ENCODE measurements at places on chromosomes 16 and 17.
A peak's percentile ranks its signal among the peaks of the same experiment; 100 is the strongest.

DNA sequence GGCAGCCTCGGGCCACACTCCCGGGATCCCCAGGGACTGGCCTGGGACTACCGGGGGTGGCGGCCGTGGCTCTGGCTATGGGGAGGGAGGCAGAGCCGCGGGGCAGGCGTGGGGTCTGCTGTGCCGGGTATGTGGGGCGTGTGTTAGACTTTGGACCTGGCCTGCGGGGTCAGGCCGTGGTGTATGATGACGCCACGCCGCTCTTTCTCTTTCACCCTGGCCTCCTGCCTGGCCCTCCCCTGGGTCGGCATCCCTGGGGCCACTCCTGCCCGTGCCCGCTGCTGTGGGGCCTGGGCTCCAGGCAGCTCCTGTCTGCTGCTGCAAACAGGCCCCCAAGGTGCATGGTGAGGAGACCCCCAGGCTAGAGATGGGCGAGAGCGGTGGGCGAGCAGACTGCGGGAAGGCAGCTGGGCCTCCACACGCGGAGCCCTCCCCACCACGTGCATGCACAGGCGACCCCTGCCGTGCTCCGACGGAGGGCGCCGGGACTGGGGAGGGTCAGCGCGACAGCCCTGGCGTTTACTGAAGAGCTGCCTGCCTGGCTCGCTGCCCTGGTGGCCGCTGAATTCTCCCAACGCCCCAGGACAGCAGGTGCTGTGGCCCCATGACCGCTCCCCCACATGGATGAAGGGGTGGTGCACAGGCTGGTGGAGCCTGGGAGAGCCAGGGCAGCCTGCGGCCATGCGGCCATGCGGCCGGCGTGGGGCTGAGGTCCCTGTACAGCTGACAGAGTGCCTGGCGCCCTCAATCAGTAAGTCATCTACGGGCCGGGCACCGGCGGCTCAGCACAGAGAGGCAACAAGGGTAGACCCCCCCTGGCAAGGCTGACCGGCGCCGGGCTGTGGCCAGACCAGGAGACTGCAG lies 16.0 kb downstream of the CAPN15 start:
- peaks cover 4% of the 10 kb centered on the region for H3K4me1 ChIP-seq

DNA sequence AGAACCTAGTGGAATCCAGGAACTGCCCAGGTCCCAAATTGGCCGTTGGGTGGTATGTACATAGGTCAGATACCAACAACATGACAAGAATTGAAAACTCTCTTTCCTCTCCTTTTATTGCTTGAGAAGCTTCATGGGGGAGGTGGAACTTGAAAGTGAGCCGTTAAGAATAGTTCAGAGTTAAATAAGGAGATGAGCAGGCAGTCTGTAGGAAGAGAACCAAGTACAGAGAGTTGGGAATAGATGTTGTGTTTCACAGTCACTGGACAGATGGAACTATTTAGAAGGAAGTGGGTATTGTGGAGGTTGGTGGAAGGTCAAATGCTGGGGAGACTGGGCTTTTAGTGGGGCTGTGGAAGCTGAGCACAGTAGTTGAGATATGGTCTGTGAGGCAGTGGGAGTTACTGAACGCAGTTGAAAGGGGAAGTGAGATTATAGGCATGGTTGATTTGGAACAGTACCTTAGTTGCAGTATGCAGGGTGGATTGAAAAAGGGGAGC lies 26.4 kb downstream of the ARHGAP44 start:
- H3K36me3 ChIP-seq = no peaks in the 10 kb centered on the region
- H3K27me3 ChIP-seq = no peaks in the 10 kb centered on the region
- H3K4me3 ChIP-seq = peak overlapping the region; percentile 6
- peaks cover 13% of the 10 kb centered on the region for H3K4me1 ChIP-seq
- peak overlapping the region; percentile 42 for H3K27ac ChIP-seq

DNA sequence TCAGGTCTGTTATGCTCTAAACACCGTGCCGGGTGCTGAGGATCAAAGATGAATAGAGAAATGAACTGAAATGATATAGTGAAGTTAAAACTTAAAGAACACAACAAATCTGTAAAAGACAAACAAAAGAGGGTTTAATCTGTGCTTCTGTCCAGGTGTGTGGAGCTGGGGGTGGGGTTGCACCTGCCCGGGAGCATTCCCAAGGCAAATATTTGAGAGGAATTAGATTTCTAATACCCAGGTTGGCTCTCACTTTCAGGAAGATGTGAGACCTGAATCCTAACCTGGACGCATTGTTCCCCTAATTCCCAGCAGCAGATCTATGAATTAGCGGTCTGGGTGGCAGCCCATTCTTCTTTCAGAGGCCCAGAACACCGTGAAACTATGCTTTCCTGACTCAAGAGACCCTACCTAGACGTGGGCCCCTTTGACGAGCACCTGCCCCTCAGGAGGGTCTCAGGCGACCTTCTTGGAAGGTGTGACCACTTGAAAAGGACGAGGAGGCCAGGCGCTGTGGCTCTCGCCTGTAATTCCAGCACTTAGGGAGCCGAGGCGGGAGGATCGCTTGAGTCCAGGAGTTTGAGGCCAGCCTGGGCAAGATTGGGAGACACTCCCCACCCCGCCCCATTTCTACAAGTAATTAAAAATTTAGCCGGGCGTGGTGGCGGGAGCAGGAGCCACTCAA lies 677 bp upstream of the RANGRF start:
- DNase-seq = no peak
- no peaks in the 10 kb centered on the region for H3K27me3 ChIP-seq
- H3K27ac ChIP-seq = peak overlapping the region; percentile 99
- H3K4me1 ChIP-seq = peaks cover 33% of the 10 kb centered on the region

- H3K4me1 ChIP-seq = no peaks in the 10 kb centered on the region
- no peak overlapping the region for H3K4me3 ChIP-seq
- peak overlapping the region; percentile 27 for H3K27ac ChIP-seq
- no peak for DNase-seq
Observed at GRCh38 chr17:26962255-26963162, 331.4 kb upstream of the WSB1 start.

- peaks cover 18% of the 10 kb centered on the region for H3K36me3 ChIP-seq
- peaks cover 35% of the 10 kb centered on the region for H3K4me1 ChIP-seq
- no peak overlapping the region for H3K4me3 ChIP-seq
Observed at GRCh38 chr16:81633147-81633619, 145.9 kb upstream of the PLCG2 start.

DNA sequence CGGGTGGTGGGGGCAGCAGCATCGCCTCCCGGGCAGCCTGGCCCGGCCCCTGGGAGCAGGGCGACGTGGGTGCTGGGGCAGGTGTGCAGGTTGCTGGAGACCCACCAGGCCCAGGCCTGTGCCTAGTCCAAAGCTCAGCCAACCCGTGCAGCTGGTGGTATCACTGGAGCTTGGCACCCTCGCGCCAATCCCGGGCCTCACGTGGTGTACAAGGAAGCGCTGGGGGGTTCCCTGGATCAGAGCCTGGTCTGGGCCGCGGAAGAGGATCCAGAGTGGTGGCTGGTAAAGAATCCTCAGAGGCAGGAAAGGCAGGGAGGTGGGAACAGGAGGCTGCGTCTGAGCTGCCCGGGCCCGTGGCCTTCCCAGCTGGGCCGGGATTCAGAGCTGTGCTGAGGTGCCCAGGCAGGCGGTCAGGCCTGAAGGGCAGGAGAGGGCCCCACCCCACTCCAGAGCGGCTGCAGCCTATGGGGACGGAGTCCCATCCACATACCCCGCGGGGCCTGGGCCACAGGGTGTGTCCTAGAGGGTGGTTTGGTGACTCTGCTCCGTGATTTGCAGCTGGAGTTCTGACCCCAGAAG lies 36.2 kb downstream of the ZFPM1 start:
- no peaks in the 10 kb centered on the region for H3K27me3 ChIP-seq
- DNase-seq = no peak
- H3K27ac ChIP-seq = no peak overlapping the region
- peaks cover 22% of the 10 kb centered on the region for H3K36me3 ChIP-seq
- H3K4me1 ChIP-seq = peaks cover 10% of the 10 kb centered on the region

- H3K27ac ChIP-seq = no peak overlapping the region
- DNase-seq = no peak
- H3K36me3 ChIP-seq = peaks cover 31% of the 10 kb centered on the region
- H3K4me3 ChIP-seq = no peak overlapping the region
Observed at GRCh38 chr17:17253406-17253805, 16.4 kb upstream of the FLCN start.

GRCh38 chr16:85254051-85254450 lies 141.8 kb upstream of the CIBAR2 start:
- no peak overlapping the region for H3K27ac ChIP-seq
- no peak for DNase-seq
- H3K36me3 ChIP-seq = no peaks in the 10 kb centered on the region
- peaks cover 22% of the 10 kb centered on the region for H3K27me3 ChIP-seq
- H3K4me3 ChIP-seq = no peak overlapping the region

DNA sequence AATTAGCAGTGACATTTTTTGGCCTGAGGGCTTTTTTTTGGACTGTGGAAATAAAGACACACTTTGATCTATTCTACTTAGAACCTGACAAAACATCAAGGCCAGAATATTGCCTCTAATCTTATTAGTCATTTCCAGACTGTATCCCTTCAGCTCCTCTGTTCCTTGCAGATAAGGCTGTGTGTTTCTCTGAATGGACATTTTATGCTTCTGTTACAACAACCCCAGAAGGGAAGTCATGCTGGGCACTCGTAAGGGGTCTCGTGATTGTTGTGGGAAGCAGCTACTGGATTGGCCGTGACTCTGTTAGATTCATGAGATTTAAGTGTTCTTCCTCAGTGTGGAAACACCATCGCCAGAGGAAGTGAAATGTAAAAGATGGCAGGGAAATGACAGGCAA lies 31.6 kb upstream of the HS3ST2 start:
- no peak overlapping the region for H3K4me3 ChIP-seq
- H3K27ac ChIP-seq = no peak overlapping the region
- H3K27me3 ChIP-seq = peaks cover 5% of the 10 kb centered on the region
- DNase-seq = no peak

DNA sequence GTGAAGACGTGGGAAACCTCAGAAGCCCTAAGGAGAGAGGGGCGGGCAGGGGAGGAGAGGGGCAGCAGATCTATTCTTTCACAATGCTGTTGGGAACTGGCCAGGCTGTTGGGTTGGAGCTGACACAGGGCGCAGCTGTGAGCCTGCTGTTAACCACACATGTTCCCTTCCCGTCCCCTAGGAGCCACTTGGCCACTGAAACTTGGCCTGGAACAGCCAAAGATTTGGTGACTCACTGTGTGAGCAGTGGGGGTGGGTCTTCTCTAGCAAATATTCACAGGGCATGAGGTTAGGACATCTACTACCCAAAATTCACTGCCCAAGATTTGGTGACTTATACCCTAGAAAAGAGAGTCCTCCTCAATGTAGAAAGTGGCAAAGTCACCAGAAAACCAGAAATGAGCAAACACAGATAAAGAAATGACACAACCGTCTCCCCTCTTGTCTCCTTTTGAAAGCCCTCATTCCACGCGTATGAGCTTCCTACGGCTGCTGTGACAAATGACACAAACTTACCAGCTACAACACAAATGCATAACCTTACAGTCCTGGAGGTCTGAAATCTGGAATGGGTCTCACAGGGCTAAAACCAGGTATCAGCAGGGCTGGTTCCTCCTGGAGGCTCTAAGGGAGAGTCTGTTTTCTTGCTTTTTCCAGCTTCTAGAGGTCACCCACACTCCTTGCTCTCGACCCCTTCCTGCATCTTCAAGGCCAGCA lies 6.3 kb downstream of the TBC1D16 start:
- H3K4me3 ChIP-seq = no peak overlapping the region
- no peak overlapping the region for H3K27ac ChIP-seq
- H3K36me3 ChIP-seq = no peaks in the 10 kb centered on the region
- H3K27me3 ChIP-seq = no peaks in the 10 kb centered on the region
- H3K4me1 ChIP-seq = peaks cover under 1% of the 10 kb centered on the region

DNA sequence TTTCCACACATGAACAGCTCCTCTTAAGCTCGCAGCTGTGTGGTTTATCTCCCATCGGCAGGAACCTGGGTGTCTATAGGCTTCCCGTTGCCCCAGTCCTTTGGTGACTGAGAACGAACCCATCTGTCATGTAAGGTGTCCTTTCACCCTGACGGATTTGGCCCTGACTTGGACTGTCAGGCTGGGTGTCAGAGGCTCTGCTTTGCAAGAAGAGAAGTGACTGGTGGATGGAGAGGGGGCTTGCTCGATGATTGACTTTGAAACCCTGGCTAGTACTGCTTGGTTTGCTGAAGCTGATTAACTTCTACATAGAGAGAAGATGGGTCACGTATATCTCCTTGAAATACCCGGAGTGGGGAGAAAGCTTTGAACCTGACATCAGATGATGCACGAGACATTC lies 42.9 kb downstream of the COX4I1 start:
- H3K4me3 ChIP-seq = no peak overlapping the region
- peaks cover 5% of the 10 kb centered on the region for H3K27me3 ChIP-seq
- no peaks in the 10 kb centered on the region for H3K36me3 ChIP-seq
- H3K4me1 ChIP-seq = peaks cover 50% of the 10 kb centered on the region

DNA sequence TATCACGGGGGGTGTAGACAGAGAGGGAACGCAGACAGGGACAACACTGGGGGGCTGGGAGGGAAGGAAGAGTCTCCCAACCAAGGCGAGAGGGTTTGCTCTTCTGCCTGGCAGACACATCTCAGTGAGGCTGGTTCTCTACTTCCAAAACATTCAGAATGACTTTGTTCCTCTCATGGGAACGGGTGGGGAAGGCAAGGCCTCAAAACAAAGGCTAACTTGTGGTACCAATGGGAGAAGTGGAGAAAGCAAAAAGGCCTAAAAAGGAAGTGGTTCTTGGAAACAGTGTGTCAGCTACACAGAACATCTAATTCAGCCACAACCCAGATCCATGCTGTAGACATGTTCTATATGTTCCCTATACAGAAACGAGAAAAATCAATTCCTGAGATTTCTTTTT lies 7.5 kb downstream of the FLOT2 start:
- H3K4me1 ChIP-seq = peaks cover 64% of the 10 kb centered on the region
- no peak for DNase-seq
- H3K27ac ChIP-seq = peak overlapping the region; percentile 88
- peak overlapping the region; percentile 52 for H3K4me3 ChIP-seq

DNA sequence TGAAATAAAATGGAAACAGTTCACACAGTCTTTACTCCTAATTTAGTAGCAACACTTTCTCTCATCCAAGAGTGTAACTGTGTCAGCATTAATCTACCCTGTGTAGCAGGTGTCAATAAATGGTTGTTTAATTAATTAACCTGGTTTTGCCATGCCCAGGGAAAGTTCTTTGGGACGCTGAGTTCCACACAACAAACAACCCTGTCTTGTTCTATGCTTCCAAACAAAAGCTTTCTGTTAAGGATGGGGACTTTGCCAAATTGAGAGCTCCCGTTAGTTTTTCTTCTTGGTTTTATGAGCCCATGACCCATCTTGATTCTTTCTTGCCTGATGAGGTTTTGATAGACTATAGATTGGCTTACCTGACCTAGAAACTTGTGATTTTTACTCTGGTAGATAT lies 530.1 kb downstream of the KCNJ2 start:
- H3K27me3 ChIP-seq = no peaks in the 10 kb centered on the region
- no peaks in the 10 kb centered on the region for H3K4me1 ChIP-seq
- no peak for DNase-seq
- no peaks in the 10 kb centered on the region for H3K36me3 ChIP-seq

- no peak within 1 kb of the TSS for H3K27ac ChIP-seq
- peaks cover 74% of the 10 kb centered on the region for H3K27me3 ChIP-seq
- H3K4me1 ChIP-seq = peaks cover 26% of the 10 kb centered on the region
- peak within 1 kb of the TSS; percentile 75 for H3K4me3 ChIP-seq
Observed at GRCh38 chr17:31391496-31391949, at the start of gene RAB11FIP4. Gene RAB11FIP4, plus strand, starts transcription at chr17:31391675. Its CDS starts 178 bp downstream, at chr17:31391853.
